ENCODE measurements at places on chromosomes 6 and 20. TPM values are rescaled to one million over a fixed set of nuclear protein-coding genes. Genes with fewer than 3 reads are reported as not detected.
A peak's percentile ranks its signal among the peaks of the same experiment; 100 is the strongest.

Gene NMBR
- not detected for total RNA-seq

DNA sequence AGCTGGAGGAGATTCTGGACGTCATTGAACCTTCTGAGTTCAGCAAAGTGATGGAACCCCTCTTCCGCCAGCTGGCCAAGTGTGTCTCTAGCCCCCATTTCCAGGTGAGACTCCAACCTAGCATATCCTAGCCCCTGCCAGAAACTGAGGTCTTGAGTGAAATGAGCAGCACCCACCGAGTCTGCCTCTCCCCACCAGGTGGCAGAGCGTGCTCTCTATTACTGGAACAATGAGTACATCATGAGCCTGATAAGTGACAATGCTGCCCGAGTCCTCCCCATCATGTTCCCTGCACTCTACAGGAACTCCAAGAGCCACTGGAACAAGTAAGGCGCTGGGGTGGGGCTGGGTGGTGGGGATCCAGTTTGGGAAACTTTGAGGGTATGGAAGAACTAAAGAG is 4.6 kb downstream of the MEA1 start:
- peak; percentile 71 for DNase-seq

DNA sequence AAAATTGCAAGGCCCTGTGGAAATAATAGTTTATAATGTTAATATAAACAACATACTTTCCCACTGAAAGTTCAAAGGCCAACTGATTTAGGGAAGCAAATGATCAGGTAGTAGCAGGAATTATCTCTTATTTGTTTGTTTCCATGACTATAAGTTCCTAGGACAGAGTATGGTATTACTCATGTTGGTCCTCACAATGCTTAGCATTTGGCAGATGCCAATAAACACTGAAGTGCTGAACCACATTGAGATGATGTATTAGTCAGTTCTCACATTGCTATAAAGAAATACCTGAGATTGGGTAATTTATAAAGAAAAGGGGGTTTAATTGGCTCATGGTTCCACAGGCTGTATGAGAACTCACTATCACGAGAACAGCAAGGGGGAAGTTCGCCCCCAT is 129.6 kb upstream of the NUP153 start:
- no peak for DNase-seq

GRCh38 chr6:112563368-112563767 is 216.2 kb downstream of the RFPL4B start:
- DNase-seq = no peak

Gene ZFP57
- total RNA-seq = not detected

DNA sequence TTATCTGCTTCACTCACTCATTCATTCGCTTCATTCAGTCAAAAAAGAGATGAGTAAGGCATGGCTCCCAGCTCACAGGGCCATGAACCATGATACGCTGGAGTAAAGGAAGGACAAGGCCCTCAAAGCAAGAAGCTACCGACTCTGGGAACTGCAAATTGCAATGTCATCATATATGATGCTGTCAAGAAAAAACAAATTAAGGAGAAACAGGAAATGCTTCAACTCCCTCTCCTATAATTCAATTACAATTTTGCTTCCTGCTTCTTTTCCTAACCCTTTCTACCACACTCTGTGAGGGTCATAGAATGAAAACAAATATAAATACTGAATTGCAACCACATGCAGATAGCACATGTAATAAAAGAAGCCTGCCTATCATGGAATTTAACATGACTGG is 725.7 kb upstream of the FLRT3 start:
- DNase-seq = no peak

Gene ID1
- 89.5 TPM for total RNA-seq

Gene TSPO2
- total RNA-seq = not detected

GRCh38 chr6:18047406-18047805 is 60.0 kb upstream of the KIF13A start:
- DNase-seq = no peak

Gene PPARD
- total RNA-seq = 12.8 TPM
